HS-27A (cell line): ENCODE measurements at places on chromosomes 1 and 21.

DNA sequence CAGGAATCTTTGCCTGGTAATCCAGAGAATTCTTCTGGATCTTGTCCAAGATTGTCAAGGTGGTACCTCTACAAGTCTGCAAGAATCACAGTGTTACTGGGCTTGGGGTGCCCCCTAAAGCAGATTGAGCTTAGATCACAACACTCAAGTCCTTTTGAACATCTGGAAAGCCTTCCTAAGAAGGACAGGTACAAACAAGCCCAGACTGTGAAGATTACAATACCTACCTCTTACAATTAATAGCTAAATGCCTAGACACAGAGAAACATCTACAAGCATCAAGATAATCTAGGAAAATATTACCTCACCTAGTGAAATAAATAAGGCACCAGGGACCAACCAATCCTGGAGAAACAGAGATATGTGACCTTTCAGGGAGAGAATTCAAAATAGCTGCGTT lies 17.5 kb upstream of the IL20 start:
- DNase-seq: no peak

- DNase-seq: no peak
Observed at GRCh38 chr1:39992234-39992633, 37.3 kb downstream of the MFSD2A start.

DNA sequence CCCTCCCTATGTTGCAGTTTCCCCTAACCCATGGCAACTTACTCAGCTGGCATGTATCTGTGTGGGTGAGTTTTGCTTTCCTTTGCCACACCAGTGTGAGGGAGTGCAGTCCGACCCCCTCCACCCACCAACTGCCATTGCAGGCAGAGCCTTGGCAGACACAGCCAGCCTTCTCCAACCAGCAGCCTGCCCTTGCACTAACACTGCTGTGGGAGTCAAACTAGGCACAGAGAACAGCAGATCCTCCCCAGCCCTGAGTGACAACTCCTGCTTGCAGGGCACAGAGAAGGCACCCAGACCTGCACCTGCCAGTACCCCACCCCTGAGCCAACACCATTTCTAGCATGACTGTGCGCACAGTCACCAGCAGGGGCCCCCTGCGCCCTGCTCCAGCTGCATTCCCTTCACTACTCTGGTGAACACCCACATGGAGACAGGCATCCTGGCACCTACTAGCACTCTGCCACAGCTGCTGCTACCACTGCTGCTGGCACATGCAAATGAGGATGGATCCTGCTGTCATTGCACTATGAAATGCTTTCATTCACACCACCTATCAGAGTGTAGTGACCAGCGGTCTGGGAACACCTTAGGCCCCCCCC lies 98.4 kb downstream of the MAGI3 start:
- no peak for DNase-seq

GRCh38 chr1:31663622-31664452 lies 19.2 kb upstream of the PEF1 start:
- DNase-seq: no peak

DNA sequence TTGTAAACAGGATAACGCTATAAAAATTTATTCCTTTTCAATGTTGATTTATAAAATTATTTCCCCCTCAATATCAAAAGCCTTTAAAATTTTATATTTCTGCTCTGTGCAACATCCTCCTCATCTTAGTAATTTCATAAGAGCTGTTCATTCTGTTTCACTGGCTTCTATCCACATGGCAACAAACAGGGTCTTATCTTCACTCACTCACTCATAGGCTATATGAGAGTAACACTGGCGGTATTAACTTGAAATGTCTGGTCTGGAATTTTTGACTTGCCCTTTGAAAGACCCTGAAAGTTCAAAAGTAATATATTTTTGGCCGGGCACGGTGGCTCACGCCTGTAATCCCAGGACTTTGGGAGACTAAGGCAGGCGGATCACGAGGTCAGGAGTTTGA lies 77.4 kb upstream of the KRTAP11-1 start:
- DNase-seq: no peak

- DNase-seq: no peak
Observed at GRCh38 chr1:154541231-154541630, 17.2 kb downstream of the UBE2Q1 start.

GRCh38 chr1:94296018-94296417 lies 58.6 kb upstream of the ARHGAP29 start:
- DNase-seq: no peak

GRCh38 chr21:41957991-41958766 lies 4.4 kb upstream of the C2CD2 start:
- peak; percentile 77 for DNase-seq

- DNase-seq: no peak
Observed at GRCh38 chr1:95506736-95507414, 272.9 kb downstream of the RWDD3 start.

GRCh38 chr21:44092211-44092610 lies 15.0 kb upstream of the PWP2 start:
- no peak for DNase-seq

DNA sequence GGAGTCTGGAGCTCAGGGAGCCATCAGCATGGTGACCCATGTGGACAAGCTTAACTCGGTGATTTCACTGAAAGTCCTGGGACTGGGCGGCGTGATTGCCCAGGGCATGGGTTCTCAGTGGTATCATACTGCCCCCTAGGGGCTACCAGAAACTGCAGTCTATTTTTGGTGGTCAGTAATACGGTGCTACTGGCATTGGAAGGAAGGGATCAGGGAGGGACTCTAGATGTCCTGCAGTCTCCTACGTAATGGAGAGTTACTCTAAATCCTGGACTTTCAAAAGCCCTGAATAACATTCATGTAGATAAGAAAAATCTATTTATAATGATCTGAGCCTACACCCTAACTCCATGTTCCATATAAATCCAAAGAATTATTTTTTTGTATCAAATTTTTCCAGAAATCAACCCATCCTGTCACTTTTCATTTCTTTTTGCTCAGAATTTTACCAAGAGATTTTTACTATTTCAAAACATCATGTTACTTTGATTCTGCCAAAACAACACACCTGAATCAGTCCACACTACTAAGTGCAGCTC lies 37.3 kb downstream of the PABPC4 start:
- peak; percentile 7 for DNase-seq

GRCh38 chr1:184941410-184941733 lies 32.9 kb downstream of the NIBAN1 start:
- DNase-seq: no peak

DNA sequence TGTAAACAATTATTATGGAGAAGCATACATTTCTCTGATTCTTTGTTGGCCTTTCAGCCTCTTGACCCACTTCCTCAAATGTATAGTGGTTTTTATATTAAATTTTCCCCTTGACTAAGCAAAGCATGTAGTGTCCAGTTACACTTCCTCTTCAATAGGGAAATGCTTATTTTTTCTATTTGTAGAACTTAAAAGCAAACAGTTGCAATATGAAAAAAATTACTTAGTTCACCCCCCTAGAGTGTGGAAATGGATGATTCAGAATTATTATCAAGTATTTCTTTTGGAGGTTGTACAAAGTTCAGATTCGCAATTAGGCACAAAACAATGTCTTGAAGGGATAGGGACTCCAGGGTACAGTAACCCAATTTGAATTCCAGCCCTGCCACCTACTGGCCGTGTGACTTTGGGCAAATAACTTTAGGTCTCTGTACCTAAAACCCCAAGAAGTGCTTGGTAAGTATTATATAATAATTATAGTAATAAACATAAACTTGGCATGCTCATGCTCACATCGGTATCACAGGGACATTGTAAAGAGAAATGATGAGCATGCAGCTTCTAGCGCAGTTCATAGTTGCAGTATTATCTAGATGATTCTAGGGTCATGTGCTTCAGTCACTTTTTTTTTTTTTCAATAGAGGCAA lies 28.6 kb upstream of the IFNGR2 start:
- DNase-seq: no peak

DNA sequence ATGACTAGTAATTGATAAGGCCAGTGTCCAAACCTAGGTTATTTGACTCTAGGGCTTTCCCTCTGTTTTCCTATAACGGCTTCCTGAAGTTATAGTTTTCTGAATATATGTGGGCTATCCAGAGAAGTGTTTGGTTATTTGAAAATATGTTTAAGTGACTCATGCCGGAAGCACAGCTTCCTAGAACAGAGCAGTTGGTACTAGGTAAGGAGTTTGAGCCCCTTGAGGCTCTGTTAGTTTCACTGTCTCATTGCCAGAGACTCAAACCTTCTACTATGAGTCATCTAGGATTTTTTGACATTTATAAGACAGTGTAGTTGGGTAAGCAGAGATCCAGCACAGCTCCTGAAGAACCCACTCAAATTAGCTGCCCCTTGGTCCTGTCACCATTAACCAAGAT lies 27.1 kb upstream of the LEPR start:
- peak; percentile 70 for DNase-seq

DNA sequence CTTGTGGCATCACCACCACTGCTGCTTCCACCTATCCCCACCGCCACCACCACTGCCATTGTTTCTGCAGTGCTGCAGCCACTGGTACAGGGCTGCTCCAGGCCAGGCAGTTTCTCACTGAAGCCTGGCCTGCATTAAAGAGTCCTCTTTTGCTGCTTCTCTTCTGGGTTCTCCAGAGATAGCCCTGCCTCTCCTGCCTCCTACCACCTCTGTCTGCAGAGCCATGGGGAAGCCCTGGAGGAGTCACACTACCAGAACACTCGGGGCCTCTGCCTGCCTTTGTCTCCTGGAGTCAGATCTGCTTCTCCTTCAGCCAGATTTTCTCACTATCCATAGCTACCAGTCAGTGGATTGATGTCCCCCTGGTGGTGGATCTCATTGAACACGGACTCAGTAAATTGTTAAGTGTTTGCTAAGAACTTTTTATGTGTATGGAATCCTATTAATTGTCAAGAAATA lies 37.7 kb upstream of the DDAH1 start:
- DNase-seq: no peak

DNA sequence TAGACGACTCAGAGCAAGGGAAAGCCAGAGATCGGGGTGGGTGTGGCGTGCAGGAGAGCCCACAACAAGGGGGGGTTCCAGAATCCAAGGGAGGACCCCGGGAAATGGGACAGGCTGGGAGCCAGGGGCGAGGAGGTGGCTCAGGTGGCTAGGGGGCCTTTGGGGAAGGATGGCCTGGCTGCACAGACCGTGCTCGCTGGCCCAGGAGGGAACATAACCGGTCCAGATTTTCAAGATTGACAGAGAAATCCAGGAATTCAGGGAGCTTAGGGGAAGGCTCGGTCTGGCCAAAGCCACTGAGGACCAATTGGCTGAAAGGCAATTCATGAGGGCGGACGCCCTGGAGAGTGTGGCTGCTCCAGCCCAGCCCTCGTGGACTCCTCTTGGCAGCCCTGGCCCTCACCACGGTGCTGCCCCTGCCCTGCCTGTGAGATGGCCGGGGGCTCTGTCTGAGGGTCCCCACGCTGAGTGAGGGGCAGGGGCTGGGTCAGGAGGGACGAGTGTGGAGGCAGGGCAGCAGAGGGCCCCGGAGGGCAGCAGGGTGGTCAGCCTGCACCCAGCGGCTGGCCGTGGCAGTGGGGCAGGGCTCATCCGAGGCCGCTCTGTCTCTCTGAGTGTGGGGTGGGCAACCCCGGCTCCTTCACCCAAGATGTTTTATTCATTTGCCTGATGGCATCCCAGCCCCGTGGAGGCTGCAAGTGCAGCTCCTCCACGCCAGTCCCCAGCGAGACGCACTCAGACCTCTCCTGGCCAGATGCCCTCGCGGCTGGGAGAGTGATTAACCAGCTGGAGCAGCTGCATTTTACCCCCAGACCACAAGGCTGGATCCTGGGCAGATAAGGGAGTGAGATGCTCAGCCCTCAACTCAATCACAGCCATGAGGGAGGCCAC lies 5.6 kb upstream of the LRRC3 start:
- no peak for DNase-seq

GRCh38 chr1:7561936-7562728 lies 209.0 kb upstream of the VAMP3 start:
- DNase-seq: no peak

DNA sequence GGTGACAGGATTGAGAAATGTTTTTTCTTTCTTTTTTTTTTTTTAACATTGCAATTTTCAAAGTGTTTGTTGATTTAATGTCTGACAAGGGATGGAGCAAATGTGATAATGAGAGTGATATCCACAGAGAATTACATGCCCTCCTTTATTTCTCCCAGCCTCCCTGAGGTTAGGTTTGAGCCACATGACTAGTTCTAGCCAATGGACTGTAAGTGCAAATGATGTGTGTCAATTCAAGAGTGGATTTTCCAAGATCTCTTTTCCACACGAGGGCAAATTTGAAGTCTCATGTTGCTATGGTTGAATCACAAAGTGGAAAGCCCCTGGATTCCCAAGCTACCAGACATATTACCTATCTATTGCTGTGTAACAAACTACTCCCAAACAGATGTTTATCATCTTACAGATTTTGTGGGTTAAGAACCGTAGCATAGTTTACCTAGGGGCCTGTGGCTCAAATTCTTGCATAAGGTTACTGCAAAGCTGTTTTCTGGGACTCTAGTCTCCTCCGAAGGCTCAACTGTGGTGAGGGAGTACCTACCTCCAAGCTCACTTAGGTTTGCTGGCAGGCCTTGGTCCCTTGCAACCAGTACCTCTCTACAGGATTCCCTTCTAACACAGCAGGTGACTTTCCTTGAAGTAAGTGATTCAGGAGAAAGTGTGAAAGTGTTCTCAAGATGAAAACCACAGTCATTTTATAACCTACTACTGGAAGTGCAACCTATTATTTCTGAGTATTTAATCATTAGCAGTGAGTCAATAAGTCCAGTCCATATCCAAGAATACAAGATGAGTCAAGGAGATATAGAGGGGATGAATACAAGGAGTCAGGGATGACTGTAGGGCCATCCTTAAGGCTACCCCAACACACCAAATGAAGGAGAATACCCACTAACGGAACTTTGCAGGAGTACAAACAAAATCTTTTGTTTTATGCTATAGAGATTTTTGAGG lies 533.6 kb downstream of the PTPRC start:
- DNase-seq: no peak

DNA sequence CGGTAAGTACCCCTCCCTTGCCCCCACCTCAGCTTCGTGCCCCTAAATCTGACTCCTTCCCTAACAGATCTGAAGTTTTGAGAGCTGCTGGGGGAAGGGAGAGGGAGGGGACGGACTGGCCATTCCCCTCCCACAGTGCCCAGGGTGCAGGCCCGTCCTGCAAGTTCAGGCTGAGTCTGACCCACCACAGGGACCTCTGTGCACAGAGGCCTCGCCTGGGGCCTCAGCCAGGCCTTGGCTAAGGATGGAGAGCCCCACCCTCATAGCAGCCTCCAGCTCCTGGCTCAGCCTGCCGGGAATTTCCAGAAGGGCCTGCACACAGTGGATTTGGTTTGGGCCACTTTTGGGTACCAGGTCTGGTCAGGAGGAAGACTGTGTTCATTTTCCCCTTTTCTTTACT lies 31.2 kb upstream of the TNFRSF1B start:
- DNase-seq: no peak

GRCh38 chr1:150056407-150056806 lies 11.2 kb upstream of the VPS45 start:
- no peak for DNase-seq
